ENCODE measurements at places on chromosomes 13 and 19.

- no peak for DNase-seq
Measured at GRCh38 chr19:53894707-53895106, 12.7 kb downstream of the PRKCG start.

DNA sequence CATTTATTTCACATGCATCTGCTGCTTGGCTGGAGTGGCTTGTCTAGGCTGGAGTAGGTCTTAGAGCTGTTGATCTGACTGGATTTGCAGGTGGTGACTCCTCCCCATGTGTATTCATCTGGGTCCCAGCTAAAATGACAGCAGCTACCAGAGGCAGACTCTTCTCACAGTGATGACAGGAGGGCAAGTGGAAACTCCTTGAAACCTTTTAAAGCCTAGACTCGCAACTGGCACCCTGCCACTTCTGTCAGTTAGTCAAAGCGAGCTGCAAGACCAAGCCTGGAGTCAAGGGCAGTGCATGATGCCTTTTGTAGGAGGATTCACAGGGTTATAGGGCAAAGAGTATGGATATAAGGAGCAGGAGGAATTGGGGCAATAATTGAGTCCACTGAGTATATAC, 65.2 kb downstream of the TEX26 start:
- peak; percentile 14 for DNase-seq

DNA sequence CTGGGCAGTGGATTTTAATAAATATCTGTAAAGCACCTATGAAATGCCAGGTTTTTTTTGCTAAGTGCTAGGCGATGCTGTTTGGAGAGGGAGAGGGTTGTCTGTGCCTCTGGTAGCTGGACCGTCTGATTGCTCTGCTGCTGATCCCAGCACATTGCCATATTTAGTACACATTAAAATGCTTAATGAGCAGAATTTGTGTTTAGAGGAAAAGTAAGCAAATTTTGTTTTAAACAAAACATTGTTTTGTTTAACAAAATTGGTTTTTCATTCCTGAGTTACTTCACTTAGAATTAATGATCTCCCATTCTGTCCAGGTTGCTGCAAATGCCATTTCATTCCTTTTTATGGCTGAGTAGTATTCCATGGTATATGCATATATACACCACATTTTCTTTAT, 85.2 kb downstream of the LMO7 start:
- DNase-seq = no peak

GRCh38 chr13:81738364-81738763, 1397.4 kb upstream of the SPRY2 start:
- no peak for DNase-seq

- DNase-seq = no peak
Measured at GRCh38 chr19:5403968-5404640, 51.1 kb upstream of the ZNRF4 start.

- no peak for DNase-seq
Measured at GRCh38 chr13:63305641-63306133, 1890.0 kb upstream of the PCDH20 start.

DNA sequence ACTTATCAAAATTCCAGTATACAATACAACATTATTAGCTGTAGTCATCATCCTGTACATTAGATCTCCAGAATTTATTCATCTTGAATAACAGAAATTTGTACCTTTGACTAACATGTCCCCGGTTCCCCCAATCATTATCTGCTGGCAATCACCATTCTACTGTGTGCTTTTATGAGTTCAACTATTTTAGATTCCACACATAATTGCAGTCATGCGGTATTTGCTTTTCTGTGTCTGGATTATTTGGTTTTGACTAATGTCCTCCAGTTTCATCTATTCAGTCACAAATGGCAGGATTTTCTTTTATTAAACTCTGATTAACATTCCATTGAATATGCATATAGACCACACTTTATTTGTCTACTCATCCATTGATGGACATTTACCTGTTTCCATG, 530.7 kb upstream of the SLITRK1 start:
- DNase-seq = no peak

DNA sequence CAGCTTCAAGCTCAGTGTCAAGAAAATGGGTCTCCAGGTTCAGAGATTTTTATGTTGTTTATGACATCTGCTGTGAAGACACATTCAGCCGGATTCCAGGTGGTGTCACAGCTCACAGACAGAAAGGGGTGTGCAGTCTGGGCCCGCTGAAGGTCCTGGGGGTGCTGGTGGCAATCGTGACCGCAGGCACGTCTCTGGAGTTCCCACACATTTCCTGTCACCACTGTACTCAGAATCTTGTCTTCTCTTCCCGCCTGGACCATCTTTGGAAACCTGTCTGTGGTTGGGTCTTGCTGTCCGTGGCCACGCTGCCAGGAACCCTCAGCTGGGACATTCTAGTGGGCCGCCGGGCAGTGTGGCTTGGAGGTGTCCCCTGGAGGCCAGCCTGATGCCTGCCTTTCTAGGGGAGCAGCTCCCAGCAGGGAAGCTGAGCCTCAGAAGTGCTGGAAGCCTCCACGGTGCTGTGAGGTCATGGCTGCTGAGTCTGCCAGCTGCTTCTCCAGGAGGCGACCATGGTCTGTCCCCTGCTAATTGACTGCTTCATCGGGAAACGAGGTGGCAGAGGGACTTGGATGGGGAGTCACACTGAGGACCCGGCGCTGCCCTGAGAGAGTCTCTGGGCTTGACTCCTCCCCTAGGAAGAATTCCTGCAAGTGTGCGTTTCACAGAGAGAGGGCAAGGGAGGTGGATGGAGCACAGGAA, 3.7 kb downstream of the TEX29 start:
- no peak for DNase-seq

DNA sequence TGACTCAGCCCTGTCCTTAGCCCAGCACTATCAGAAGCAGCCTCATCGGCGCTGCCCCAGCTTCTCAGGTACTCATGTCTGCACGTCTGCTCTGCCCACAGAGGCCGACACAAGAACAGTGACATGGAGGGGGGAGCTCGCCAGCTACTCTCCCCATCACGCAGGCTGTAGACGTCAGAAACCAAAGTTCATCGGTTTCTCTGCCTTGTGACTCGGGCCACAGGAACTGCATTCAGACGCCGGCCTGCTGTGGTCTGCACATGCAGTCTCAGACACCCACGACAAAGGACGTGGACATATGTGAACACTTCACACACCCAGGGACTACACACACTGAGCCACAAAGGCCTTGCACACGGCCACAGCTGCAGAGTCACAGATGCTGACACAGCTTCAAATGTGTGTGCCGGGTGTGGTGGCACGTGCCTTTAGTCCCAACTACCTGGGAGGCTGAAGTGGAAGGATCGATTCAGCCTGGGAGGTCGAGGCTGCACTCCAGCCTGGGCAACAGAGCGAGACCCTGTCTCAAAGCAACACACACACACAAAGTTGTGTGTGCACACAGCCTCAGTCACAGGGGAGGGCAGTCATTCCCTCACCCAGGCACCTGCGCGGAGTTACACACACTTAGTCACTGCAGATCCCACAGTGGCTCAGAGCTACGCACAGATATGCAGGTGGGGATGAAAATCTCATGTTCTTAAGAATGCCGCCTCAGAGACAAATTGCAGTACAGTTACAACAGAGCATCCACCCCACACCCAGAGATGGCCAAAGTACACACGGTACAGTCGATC, 4.9 kb upstream of the ZFP36 start:
- DNase-seq = no peak

DNA sequence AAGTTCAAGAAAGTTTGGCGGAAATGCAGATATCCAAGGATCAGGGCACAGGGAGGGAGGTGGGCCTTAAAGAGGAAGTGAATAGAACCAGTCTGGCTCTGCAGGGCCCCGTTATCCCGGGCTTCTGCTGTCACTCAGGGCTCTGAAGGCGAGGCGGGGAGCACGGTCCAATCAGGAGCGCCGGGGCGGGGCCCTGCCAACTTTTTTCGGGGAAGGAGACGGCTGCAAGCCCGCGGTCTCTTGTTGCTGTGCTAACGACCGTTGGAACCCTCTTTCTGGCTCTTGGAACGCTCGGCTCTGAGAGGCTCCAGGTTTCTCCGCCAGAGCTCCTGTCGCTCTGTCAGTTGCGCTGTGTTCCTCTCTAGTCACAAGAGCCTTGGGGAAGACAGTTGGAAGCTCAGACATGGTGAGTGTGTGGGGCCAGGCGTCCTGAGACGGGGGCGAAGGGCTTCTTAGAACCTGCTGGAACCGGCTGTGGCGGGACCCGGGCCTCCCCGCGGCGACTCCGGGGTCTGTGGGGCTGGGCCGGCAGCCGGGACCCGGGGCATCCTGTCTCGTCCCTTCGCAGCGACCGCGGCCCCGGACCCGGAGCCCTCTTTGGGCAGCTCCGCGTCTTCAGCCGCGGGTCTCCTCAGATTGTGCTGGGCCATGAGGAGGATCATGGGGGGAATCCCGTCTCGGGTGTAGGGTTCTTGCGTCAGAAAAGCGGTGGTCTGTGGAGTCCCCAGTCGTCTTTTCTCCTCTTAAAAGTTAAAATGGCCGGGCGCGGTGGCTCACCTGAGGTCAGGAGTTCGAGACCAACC, 27.7 kb downstream of the ZNF844 start:
- no peak for DNase-seq

DNA sequence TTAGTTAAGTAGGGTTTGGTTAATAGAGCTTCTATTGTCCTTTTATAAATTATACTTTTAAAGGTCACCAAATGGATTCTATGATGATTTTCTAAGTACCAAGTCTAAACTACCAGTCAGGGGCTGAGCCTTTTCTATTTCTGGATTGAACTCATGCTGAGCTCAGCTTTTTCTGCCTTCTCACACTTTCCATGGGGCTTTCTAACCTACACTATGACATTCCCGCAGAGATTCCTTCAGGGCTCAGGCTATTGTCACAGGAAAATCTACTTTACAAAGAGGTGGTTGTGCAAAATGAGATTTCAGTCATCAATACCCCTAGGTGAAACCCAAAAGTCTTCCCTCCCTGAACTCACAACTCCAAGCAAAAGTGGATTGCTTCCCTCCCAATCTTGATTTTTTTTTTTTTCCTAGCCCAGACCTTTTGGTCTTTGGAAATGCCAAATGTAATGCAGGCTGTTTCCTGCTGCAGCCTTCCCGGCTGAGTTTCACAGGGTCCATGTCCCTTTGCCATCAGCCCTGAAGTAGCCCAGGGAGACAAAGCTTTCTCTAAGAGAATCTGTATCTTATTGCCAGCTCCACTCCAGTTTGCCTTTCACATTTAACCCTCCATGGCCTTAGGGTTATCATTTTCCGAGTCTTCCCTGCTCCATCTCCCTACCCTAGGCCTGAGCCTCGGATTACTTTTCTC, 13.6 kb downstream of the C13orf42 start:
- DNase-seq = no peak

DNA sequence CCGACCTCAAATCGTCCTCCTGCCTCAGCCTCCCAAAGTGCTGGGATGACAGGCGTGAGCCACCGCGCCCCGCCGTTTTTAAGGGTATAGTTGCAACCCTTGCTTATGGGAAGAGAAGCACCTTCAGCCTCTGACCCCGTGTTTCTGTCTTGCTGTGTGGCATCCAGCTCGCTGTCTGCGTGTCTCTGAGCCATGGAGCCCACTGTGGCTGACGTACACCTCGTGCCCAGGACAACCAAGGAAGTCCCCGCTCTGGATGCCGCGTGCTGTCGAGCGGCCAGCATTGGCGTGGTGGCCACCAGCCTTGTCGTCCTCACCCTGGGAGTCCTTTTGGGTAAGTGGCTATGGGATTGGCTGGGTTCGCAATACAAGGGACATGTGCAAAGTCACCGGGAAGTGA, 29.5 kb downstream of the TMPRSS9 start:
- no peak for DNase-seq

- DNase-seq = no peak
Measured at GRCh38 chr19:10294368-10294697, 4.6 kb downstream of the ICAM5 start.

Measured in DMS153 (cell line).